ENCODE measurements at places on chromosomes 4 and X. TPM values are rescaled to one million over a fixed set of nuclear protein-coding genes. Genes with fewer than 3 reads are reported as not detected.

- no peak overlapping the region for H3K27ac ChIP-seq
- no peaks in the 10 kb centered on the region for H3K27me3 ChIP-seq
- no peak overlapping the region for H3K4me3 ChIP-seq
- H3K36me3 ChIP-seq: peaks cover 21% of the 10 kb centered on the region
Observed at GRCh38 chr4:122218762-122219161, 66.6 kb downstream of the BLTP1 start.

- H3K36me3 ChIP-seq: no peaks in the 10 kb centered on the region
- peaks cover 4% of the 10 kb centered on the region for H3K4me1 ChIP-seq
- H3K4me3 ChIP-seq: peak overlapping the region; percentile 63
- H3K27ac ChIP-seq: no peak overlapping the region
- H3K27me3 ChIP-seq: no peaks in the 10 kb centered on the region
- no peak for DNase-seq
Observed at GRCh38 chrX:44344194-44344593, 722 bp upstream of the EFHC2 start.

Gene GYPB
- total RNA-seq: not detected

DNA sequence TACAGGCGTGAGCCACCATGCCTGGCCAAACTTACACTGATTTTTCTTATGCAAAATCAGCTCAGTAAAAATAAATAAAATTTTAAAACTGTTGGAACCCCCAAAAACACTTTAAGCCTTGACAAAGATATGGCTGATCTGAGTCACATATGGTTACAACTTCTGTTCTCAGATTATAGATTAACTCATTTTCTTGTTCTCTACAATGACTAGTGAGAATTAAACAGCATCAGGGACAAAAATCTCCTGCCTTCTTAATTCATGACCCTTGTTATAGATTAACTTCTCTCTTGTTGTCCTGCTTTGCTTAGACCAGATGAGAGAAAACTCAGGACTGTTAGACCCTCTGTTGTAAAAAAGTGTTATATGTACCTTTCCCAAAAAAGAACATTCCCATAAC is 24.2 kb upstream of the EXOC1L start:
- H3K4me1 ChIP-seq: peaks cover 6% of the 10 kb centered on the region
- H3K36me3 ChIP-seq: no peaks in the 10 kb centered on the region
- H3K27me3 ChIP-seq: peaks cover 84% of the 10 kb centered on the region
- no peak overlapping the region for H3K4me3 ChIP-seq
- no peak overlapping the region for H3K27ac ChIP-seq

Gene AFP
- total RNA-seq: not detected

Gene SMR3B
- not detected for total RNA-seq

- H3K27ac ChIP-seq: no peak overlapping the region
- no peak overlapping the region for H3K4me3 ChIP-seq
- no peak for DNase-seq
- peaks cover 9% of the 10 kb centered on the region for H3K27me3 ChIP-seq
- H3K36me3 ChIP-seq: no peaks in the 10 kb centered on the region
- H3K4me1 ChIP-seq: no peaks in the 10 kb centered on the region
Observed at GRCh38 chr4:37465296-37465695, 220.8 kb downstream of the NWD2 start.

DNA sequence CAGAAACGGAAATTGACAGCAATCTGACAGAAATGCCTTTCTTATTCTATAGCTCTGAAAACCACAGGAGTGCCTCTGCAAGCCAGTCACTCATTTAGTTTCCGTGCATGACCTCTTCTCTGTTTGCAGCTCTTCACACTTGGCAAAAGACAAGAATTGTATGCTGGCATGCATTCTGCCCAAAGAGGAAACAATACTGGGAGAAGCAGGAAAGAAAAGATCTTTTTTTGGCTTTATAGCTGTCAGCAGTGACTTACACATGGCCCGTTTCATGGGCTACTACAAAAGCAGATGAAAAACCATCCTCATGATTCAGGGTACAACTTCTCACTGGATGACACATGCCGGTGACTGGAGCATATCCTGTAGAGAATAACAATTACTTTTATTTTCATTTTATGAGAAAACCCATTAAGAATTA is 249.4 kb downstream of the ADAMTS3 start:
- no peak overlapping the region for H3K4me3 ChIP-seq
- no peaks in the 10 kb centered on the region for H3K36me3 ChIP-seq
- no peaks in the 10 kb centered on the region for H3K27me3 ChIP-seq
- H3K27ac ChIP-seq: no peak overlapping the region

DNA sequence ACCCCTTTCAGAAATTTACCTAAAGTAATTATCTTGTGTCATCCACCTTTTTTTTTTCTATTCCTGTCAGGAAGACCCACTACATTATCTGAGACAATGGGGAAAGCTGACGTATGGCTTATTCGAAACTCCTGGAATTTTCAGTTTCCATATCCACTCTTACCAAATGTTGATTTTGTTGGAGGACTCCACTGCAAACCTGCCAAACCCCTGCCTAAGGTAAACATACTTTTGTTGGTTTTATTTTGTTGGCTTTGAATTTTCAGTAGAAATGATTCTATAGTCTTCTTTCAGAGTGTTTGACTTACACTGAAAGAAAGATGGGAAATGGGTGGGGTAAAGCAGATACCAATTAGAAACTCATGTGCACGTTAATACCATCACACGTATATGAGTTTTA is 2.2 kb downstream of the UGT2B7 start:
- H3K4me1 ChIP-seq: no peaks in the 10 kb centered on the region
- no peak overlapping the region for H3K4me3 ChIP-seq
- H3K27ac ChIP-seq: no peak overlapping the region
- H3K36me3 ChIP-seq: no peaks in the 10 kb centered on the region
- no peak for DNase-seq

Gene INTU
- 5.2 TPM for total RNA-seq

- H3K27ac ChIP-seq: no peak overlapping the region
- H3K4me3 ChIP-seq: no peak overlapping the region
- no peaks in the 10 kb centered on the region for H3K4me1 ChIP-seq
Observed at GRCh38 chrX:112757946-112758345, 78.2 kb upstream of the LHFPL1 start.

DNA sequence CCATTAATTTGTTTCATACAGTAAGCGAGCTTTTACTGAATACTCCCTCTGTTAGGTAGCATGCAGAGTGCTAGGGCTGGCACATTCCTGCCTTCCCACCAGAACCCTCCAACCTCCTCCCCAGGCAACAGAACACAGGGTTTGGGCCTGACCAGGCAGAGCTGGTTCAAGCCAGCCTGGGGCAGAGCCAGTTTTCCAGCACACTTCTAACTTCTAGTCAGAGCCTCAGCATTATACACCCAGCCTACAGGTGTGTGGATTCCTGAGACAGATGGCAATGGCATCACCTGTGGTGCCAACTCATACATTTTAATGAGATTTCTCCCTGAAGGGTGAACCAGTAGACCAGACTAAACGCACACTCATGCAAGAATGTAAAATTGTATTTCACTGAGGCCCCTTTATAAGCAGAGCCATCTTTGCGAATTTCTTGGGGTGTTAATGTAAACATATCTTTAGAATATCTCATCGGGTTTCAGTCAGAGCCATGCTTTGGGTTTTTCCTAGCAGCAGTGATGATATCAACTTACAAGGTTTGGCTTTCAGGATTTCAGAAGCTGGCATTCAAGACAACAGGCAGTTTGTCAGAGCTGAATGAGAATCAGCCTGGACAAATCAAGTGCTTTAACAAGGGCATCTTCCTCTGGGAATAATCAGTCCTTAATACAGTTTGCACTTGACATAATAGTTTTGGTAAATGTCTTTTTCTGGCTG is 92.0 kb downstream of the GATB start:
- no peak overlapping the region for H3K4me3 ChIP-seq
- no peaks in the 10 kb centered on the region for H3K36me3 ChIP-seq
- no peaks in the 10 kb centered on the region for H3K27me3 ChIP-seq

All from left ventricle myocardium inferior (tissue), 1 donor.